ENCODE measurements at places on chromosomes 6 and 20.

GRCh38 chr20:31835977-31836852 lies 9.2 kb downstream of the FOXS1 start:
- no peak overlapping the region for H3K4me3 ChIP-seq
- DNase-seq, result peak; percentile 53

GRCh38 chr6:110693994-110694393 lies 121.3 kb downstream of the CDK19 start:
- DNase-seq, result no peak
- H3K36me3 ChIP-seq, result no peaks in the 10 kb centered on the region
- H3K4me3 ChIP-seq, result no peak overlapping the region

- H3K27me3 ChIP-seq, result no peaks in the 10 kb centered on the region
- no peak for DNase-seq
- no peaks in the 10 kb centered on the region for H3K36me3 ChIP-seq
Observed at GRCh38 chr6:44227148-44227793, 3.9 kb downstream of the SLC29A1 start.

DNA sequence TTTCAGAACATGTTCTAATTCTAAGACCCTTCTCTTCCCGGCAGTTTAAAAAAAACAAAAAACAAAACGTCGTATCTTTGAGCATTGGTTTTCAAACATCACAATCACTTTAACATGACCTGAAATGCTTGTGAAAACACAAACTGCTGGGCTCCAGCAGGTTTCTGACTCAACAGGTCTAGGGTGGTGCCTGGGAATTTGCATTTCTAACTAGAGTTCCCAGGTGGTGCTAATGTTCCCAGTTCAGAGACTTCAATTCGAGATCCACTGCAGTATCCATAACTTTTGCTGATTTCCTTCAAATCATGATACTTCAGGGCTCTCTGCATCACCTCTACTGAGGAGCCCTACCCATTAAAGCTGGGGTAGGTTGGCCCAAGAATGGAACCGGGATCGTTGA lies 850 bp upstream of the SMPDL3A start:
- H3K4me3 ChIP-seq, result no peak overlapping the region
- no peaks in the 10 kb centered on the region for H3K27me3 ChIP-seq
- peaks cover 35% of the 10 kb centered on the region for H3K4me1 ChIP-seq
- H3K36me3 ChIP-seq, result no peaks in the 10 kb centered on the region
- H3K27ac ChIP-seq, result peak overlapping the region; percentile 100
